ENCODE measurements at places on chromosomes 6 and 20.
A peak's percentile ranks its signal among the peaks of the same experiment; 100 is the strongest.

DNA sequence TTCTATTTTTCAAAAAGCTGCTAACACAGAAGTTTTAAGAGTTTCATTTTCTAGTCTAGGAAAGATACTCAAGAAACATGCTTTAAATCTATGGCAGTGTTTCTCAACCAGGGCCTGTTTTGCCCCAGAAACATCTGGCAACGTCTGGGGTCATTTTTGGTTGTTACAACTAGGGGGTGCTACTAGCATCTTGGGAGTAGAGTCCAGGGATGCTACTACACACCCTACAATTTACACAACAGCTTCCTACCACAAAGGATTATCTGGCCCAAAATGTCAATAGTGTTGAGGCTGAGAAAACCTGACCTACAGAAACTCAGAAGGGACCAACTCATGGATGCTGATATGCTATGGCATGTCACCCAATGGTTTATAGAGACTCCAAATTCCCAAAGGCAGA, 24.4 kb downstream of the SERAC1 start:
- DNase-seq, result no peak

- DNase-seq, result no peak
Measured at GRCh38 chr20:39785252-39785917, 823.2 kb downstream of the DHX35 start.

GRCh38 chr20:58709013-58709702, 16.6 kb downstream of the NPEPL1 start:
- no peak for DNase-seq

- no peak for DNase-seq
Measured at GRCh38 chr20:12306107-12306506, 388.4 kb downstream of the BTBD3 start.

- no peak for DNase-seq
Measured at GRCh38 chr6:81995548-81996289, 243.2 kb upstream of the TENT5A start.

DNA sequence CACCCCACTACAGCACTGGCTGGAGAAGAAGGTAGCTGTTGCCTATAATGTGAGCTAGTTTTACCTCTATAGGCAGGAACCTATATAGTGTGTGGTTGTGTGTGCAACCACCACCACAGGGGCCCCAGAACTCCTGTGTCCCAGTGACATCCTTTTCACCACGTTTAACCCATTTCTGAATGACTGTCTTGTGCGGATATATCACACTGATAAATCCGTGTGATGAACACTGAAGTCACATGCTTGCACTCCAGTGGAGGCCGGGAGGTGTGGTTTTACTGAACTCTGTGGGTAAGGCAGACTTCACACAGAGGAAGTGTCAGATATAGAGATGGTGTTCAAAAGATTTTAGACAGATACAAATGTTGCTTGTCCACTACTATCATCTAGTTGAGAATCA, 32.5 kb downstream of the SDHAF4 start:
- DNase-seq, result peak; percentile 19

- DNase-seq, result no peak
Measured at GRCh38 chr6:69456086-69456485, 340.7 kb downstream of the LMBRD1 start.

DNA sequence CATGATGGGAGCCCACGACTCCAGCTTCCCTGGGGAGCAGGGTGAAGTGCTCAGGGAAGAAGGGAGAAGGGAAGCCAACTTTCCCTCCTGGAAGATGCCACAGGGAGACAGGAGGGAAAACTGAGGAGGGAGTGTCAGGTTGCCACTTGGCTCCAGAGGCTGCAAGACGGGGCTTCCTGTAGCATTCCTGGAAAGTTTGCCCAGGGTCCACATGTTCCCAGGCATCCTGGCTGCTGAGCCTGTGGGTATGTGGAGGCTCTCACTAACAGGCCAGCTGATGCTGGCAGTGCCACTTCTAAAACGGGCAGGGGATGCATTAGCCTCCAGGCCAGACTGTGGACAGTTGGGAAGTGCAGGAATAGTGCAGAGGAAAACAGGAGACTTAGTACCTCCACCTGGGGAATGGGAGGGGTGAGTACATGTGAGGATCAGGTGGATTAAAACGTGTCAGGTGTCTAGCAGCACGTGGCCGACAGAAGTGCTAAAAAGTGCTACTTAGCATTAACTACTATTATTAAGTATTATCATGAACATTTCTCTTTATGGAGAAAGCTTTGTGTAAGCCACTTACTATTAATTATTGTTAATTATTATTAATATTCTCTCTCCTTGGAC, 33.2 kb downstream of the BANF2 start:
- no peak for DNase-seq

All from CD8-positive, alpha-beta T cell (primary cell).